ENCODE measurements at places on chromosomes 6 and 20.
A peak's percentile ranks its signal among the peaks of the same experiment; 100 is the strongest.

GRCh38 chr6:92109956-92110355, 1309.4 kb downstream of the EPHA7 start:
- DNase-seq, result no peak

- DNase-seq, result no peak
Observed at GRCh38 chr20:31716818-31717477, 5.7 kb downstream of the BCL2L1 start.

DNA sequence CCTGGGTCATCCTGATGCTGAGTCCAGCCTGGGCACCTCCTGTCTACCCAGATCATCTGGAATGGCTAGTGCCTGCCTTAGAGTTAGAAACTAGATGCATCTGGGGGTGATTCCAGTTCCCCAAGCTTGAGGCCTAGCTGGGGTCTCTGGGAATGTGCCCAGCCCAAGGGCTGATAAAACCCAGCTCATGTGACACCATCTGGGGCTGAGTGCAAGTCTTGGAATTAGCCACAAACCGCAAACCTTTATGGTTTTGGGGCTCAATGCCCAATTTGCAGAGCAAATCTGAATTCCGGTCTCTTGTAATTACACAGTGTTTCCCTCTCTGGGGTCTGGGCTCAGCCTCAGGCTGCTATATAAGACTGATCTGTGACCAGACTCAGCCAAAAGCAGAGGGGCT, at the start of gene BPIFB4:
Gene BPIFB4 (plus strand): TSS at position 385 of the 400 bp plus-strand sequence. CDS start 1,884 bp downstream, outside the sequence.
- DNase-seq, result no peak

DNA sequence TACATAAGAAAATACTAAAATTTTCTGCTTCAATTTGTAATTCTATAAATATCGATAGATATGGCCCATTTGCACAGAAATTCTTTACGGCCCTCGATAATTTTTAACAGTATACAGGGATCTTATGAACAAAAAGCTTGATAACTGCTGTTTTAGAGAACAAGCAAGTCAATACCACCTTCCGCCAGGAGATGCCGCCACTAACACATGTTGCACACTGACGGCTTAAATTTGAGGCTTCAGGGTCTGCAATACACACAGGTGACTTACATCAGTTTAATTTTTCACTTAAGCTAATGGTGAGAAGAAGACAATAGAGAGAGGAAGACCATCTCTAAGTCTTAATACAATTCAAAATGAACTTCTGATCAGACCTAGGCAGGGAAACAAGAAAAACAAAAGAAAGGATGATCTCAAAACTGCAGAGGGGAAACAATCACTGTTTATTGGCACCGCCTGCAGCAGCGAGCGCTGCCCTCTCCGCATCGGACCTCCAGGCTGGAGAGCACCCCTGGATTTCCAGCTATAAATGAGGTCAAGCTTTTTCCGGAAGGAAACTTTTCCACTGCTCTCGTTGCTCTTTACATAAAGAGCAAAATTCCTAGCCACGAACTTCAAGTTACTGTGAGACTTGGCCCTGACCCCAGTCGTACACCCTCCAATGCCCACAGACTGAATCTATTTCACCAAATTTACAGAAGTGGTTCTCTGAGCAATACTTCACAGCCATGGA, 53.9 kb downstream of the OTOR start:
- DNase-seq, result peak; percentile 49

GRCh38 chr20:63795178-63795830, 35.8 kb downstream of the ZBTB46 start:
- DNase-seq, result no peak

DNA sequence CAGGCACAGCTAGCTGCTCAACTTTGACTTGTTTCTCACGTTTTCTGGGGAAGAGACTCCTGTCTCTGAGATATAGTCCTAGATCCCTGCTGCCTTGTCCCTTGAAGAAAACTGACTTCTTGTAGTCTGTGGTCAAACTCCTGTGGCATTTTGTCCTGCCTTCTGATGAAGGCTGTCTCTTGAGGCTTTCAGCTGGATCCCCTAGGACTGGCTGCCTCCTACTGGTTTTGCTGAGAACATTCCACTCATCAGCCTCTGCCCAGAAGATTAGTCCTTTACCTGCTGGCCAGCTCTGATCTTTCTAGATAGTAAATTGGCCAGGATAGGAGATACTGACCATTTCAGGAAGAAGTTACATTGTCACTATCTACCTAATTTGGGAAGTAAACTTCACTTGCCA, 71.9 kb upstream of the CNR1 start:
- peak; percentile 27 for DNase-seq

DNA sequence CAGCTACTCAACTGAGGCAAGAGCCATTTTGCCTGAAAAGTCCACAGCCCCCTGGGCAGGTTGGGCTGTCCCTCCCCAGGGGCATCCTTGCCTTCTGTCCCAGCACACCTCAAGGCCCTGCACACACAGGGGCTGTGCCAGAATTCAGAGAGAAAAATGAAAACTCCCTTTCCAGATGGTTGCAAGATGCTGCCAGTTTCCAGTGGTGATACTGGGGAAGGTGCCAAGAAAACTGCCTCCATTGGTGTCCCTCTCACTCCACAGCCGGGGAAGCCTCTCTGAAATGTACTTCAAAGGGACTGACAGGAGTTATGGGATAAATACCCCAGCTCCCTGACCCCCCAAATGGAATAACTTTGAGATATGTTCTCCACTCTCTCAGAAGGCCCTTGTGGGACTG, 154.2 kb upstream of the MAFB start:
- no peak for DNase-seq

DNA sequence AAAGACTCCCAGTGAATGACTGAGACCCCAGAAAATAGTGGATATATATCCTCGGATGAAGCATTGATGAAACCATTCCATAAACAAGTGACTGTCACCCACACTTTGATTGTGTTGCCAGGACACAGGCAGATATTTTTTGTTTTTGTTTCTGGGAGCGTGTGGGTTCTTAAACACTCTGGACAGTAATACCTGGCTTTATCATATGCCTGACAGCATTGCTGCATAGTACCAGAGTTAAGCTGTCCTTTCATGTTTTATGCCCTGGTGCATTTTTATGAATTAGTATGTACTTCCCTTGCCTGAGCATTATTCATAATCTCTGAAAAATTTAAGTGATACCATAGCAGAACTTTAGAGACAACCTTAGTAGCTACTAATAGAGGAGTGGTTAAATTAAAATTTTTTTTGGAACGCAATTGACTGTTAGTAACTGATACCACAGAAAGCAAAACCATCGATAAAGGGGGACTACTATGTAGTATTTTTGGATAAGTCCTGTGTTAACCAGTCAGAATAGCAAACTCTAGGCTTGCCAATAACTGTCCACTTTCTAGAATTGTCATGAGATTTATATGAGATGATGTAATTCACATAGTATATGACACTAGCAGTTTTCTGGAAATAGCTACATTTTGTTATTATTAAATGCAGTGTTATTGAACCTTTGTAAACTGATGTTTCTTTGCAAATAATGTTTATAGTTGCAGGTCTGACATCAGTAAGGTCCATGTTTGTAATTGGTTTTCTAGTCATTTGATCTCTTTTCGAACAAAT, 30.4 kb downstream of the SENP6 start:
- DNase-seq, result no peak

- no peak for DNase-seq
Observed at GRCh38 chr6:44053106-44053756, 74.0 kb downstream of the MRPL14 start.

DNA sequence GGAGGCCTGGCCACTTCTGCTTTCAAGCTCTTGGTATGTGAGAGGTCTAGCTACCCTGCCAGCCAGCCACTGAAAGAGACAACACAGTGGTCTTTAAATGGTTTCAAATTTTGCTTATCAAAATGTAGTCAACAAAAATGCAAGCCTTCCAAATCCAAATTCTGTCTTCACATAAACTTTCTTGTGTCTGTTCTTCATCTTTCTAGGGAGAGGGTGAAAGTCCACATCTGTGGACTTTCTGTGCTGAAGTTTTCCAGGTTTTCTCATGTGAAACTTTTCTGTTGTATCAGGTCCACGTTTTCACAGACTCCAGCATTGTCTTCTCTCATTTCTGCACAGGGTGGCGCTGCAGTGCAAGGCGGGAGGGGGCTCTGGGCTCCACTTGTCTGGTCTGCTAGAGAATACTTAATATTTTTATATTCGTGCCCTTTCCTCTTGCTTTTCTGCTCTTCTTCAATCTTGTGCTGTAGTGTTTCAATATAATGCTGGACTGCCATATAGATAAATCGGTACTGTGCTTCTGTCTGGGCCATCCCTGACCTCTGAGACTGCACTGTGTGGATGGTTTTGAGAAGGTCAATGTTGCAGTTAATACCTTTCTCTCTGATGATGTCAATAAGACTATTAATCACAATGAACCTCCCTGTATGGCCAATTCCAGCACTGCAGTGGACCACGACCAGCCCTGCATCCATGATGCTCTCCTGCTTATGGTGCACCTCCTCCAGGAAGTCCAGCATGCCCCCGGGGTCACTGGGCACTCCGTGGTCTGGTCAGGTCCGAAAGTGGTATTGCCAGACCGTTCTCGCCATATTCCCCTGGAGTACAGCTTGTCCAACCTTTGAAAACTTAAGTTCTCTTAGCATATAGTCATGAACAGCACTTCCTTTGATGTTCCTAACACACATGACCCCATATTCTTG, 161.6 kb upstream of the TNFAIP3 start:
- no peak for DNase-seq

- no peak for DNase-seq
Observed at GRCh38 chr6:125258651-125259353, 43.0 kb downstream of the HDDC2 start.

DNA sequence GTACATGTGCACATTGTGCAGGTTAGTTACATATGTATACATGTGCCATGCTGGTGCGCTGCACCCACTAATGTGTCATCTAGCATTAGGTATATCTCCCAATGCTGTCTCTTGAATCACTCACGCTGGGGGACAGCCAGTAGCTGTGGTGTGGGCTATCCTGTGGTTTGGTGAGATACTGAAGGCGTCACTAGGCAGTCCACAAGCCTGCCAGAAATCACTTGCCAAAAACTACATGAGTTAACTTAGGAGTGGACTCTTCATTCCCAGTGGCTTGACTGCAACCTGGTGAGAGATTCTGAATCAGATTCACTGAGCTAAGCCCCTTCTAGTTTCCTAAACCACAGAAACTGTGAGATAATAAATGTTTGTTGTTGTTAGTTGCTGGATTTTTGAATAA, 191.3 kb downstream of the TSHZ2 start:
- DNase-seq, result no peak

DNA sequence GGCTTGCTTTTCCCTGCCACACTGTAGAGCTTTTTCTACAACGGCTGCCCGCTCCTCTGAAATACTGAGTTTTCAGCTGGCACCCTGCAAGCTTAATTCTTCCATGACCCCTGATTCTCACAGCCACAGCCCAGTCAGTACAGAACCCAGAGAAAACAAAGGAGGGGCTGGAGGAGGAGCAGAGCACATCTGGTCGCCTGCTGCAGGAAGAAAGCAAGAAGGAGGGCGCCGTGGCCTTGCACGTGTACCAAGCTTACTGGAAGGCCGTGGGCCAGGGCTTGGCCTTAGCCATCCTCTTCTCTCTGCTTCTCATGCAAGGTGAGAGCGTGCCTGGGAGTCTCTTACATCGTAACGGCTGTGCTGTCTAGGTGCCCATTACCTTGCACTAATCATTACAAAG, 11.3 kb downstream of the DLK2 start:
- DNase-seq, result no peak

- no peak for DNase-seq
Observed at GRCh38 chr6:3287976-3288707, 29.4 kb downstream of the PSMG4 start.

- DNase-seq, result peak; percentile 7
Observed at GRCh38 chr6:106574741-106575458, 54.4 kb downstream of the RTN4IP1 start.

DNA sequence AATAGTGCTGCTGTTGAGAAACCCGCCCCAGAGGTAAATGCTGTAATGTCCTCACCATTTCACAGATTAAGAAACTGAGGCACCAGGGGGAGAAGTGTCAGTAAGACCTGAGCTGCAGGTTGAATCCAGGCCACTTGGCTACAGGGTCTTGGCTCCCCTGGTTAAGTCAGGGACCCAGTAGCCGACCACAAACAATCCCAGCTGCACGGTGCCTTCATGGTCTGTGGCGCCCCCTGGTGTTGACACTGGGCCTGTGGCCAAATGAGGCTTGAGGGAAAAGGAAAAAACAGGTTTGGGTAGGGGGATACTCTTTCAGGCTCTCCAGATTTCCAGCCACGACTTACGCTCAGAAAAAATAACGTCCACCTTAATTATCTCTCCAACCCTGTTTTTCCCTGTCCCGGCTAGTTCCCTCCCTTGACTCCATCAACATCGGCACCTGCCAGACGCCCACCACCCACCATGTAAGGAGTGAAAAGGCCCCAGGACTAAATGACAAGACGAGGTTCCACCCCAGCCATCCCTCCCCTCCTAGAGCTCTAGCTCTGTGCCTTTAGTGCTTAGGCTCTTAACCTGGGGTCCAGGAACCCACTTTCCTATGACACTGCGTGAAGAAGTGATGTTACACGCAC, 47.7 kb upstream of the POLR1H start:
- DNase-seq, result peak; percentile 31

- DNase-seq, result no peak
Observed at GRCh38 chr6:56851541-56852259, 103.2 kb upstream of the BEND6 start.

GRCh38 chr6:40408786-40409542, 178.2 kb downstream of the LRFN2 start:
- DNase-seq, result no peak

GRCh38 chr6:44837255-44837654, 449.7 kb downstream of the CDC5L start:
- DNase-seq, result no peak

GRCh38 chr20:8073024-8073832, 53.7 kb upstream of the TMX4 start:
- peak; percentile 19 for DNase-seq

DNA sequence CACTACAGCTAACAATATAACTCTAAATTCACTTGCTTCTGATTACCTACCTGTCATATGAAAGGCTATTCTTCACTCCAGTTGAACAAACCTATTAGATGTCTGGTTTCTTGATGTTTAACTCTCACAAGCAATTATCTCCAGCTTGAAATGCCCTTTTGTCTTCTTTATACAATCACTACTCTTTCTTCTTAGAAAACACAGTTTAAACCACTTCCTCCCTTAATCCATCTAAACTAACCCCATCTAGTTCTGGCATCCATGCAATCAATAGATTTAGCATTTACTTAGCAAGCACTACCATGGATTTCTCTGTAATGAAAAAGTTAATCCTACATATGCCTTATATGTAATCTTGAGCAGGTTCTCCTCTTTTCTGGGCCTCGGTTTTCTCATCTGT, 127.3 kb downstream of the ATXN1 start:
- no peak for DNase-seq

DNA sequence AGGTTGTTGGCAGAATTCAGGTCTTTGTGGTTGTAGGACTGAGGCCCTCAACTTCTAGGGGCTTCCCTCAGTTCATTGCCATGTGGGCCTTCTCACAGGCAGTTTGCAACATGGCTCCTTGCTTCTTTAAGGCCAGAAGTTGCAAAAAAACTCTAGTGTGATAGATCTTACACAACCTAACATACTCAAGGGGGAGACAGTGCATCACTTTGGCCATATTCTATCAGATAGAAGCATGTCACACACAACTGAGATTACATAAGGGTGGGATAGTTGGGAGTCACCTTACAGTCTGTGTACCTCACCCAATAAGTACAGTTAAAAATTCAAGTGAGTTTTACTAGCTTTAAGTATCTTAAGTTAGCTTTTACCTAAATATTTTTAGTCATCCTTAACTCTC, 1.6 kb downstream of the SIRPD start:
- no peak for DNase-seq

- DNase-seq, result no peak
Observed at GRCh38 chr20:33570743-33571142, 80.8 kb downstream of the CBFA2T2 start.

GRCh38 chr20:634148-634925, 18.7 kb downstream of the SRXN1 start:
- DNase-seq, result no peak

Measured in H1 (cell line).